ENCODE measurements at places on chromosomes 5 and 9.
A peak's percentile ranks its signal among the peaks of the same experiment; 100 is the strongest.

- peak; percentile 51 for DNase-seq
Observed at GRCh38 chr5:62689599-62690368, 111.2 kb downstream of the LRRC70 start.

- DNase-seq, result no peak
Observed at GRCh38 chr5:159854916-159855315, 61.4 kb upstream of the ADRA1B start.

DNA sequence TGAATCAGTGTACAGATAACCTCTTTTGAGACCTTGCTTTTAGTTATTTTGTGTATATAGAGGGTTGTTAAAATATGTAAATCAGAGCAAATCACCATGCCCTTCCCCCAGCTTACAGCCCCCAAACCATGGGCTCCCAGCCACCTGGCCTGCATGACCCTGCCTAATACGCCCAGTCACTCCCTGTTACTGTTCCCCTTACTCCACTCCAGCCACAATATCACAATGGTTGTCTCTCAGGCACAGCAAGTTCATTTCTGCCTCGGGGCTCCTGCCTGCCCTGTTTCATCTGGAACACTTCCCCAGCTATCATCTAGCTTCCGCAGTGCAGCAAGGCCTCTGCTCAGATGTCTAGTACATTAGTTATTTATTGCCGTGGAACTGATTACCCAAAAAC is 5.0 kb upstream of the CARD19 start:
- DNase-seq, result no peak

- DNase-seq, result no peak
Observed at GRCh38 chr9:129490583-129491486, 130.1 kb downstream of the C9orf50 start.

DNA sequence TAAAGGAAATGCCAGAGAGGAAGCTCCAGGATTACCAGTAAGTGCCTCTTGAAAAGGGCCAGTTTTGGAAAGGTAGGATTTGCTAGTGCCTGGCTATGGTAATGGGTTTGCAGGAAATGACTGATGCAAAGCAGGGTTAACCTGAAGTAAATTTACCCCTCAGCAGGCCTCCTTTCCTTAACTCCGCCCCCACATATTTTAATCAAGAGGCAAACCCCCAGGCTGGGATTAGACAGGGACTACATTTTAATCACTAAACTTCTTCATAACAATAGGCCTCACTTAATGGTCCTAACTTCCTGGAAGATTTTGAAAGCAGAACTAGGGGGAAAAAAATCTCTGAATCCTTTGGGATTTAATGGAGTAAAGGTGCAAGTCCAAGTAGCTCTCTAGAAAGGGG is 10.2 kb upstream of the SLC1A3 start:
- no peak for DNase-seq

DNA sequence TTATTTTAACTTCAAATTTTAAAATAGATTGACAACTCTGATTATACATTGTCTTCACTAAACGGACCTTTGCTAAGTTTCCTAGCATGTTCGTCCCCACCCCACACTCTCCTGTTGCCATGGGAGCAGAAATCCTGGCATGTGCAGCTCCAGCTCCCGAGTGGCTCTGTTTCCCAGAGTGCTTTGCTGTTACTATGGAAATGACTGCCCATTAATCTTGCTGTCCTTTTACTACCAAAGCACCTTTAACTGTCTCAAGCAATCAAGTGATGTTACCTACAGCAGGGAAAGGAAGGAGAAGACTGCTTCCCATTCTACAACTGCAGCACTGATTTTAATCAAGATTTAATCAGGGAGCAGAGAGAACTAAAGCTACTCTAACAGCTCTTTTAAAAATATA is 212.0 kb upstream of the KIF2A start:
- DNase-seq, result no peak

All from CD14-positive monocyte (primary cell).